ENCODE measurements at places on chromosomes 11 and 22.

DNA sequence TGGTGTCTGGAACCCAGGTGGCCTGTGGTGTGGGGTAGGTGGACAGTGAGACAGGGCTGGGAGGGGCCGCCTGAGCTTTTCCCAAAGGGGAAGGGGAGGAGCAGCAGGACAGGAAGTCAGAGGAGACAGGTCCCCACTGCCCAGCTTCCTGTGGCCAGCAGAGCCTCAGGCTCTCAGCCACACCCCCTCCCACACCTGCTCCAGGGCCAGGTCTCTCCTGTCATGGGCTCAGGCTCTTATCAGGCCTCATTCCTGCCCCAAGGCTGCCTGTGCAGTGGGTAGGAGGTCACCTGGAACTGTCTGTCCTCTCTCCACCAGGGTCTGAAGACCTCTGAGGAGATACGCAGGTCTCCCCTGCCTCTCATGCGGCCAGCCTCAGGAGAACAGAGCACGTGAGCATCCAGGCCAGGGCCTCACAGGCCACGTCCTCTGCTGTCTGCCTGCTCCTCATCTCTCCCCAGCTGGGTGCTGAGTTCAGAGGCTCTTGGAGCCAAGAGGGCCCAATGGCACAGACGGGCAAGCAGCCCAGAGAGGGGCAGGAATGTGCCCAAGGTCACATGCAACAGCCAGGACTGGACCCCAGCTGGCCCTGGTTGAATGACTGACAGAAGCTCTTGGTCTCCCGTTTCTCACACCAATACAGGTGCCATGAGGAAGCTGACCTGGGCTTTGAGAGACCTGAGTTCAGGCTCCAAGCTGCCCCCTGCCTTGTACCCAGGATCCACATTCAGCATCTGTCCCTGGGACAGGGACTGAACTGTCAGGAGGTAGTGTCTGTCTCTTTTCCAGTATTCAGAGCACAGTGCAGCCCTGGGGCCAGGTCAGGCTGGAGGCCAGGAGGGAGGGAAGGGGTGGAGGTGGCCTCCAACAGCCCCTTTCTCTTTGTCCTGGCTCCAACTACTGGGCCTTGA, 16.7 kb downstream of the STARD10 start:
- no peak for DNase-seq

GRCh38 chr11:128480665-128481064, 106.7 kb downstream of the ETS1 start:
- DNase-seq = no peak

DNA sequence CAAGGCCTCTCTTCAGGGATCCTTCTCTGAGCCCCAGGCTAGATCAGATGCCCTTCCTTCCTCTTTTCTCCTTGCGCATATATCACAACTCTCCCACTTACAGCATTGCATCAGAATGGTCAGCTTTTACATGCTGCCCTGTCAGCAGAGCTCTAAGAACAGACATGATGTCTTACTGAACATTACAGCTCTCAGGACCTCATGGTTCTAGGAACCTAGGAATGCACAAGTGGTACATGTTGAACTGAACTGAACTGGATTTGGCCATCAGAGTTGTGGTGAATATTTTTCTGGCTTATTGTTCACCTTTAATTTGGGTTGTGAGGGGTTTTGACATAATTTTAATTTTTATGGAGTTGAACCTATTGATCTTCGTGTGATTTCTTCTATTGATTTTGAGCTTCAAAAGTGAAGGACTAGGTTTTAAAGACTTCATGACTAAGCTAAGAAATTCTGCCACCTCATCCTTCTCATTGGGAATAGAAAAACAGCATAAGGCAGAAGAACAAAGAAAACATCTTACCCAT, 37.7 kb upstream of the SPON1 start:
- DNase-seq = no peak

DNA sequence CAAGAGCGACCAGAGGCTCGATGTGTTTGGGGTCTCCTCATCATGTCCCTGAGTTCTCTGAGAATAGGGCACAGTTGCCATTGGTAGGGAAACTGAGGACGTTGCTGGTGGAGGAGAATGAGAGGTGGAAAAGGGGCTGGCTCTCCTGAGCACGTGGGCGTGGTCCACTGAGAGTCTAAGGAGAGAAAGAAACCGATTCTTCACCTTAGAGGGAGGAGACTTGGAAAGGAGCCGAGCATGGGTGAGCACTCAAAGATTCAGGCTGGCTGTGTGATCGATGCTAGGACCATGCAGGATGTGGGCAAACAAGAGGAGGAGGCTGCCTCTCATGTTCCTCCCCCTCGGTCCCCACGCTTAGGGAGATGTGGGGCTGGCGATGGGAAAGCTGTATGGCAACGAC, 19.8 kb upstream of the TLCD5 start:
- DNase-seq = no peak

DNA sequence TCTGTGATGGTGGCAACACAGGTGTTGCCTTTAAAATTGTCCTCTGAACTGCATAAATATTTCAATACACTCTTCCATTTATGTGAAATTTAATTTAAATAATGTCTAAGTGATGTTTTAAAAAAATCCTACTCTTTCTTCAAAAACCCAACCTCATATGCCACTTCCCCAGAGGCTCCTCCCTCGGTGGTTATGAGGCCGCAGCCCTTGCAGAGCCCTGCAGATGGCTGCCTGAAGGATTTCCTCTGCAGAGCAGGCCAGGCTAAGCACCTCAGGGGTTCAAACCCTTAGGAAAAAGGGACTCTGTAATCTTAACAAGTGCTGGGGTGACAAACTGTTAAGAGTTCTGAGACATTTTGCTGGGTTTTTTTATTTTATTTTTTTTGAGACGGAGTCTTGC, 25.2 kb downstream of the MORC2 start:
- no peak for DNase-seq

- DNase-seq = no peak
Measured at GRCh38 chr11:11081288-11081687, 223.4 kb upstream of the ZBED5 start.

DNA sequence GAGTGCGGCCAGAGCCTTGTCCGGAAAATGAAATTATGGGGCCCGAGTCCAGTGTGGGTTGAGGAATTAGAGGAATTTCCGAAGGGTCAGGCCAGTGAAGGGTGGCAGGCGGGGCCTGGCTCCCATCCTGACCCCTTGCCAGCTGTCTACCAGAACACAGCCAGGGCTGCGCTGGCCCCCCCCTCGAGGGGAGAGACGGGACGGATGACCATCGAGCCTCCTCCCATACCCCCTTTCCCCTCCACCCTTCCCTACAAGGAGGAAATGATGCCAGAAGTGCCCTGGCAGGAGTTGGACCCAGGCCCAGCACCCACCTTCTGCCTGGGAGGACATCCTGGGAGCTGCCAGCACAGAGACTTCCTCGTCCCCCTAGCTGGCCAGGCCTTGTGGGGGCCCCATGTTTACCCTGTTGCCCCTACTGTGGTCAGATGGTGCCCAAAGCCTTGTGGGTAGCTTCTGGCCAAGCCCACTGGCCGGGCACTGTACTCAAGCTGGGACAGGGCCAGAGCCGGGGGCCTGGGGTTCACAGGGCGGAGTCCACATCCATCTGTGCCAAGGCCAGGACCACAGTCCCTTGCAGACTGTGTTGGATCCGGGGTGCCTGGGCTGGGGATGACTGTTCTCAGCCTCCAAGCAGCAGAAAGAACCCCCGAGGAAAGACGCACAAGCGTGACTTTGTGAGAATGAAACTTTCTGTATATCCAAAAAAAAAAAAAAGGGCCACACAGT, 20.8 kb downstream of the ARVCF start:
- no peak for DNase-seq

DNA sequence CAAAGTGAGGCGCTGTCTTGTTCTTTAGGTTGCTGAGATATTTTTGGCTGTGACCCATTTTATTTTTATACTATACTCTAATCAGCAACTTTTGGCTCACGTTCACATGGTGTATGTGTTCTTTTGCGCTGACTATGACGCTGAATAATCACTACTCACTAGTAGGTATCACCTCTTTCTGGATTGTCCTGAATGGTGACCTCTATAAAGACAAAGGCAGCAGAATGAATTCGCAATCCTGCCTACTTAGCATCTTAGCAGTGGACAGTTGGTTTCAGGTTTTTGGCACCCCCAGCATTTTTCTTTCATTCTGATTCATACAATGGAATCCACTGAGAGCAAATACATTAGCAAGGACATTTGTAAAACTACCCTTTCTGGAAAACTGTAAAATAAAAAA, 351.3 kb downstream of the JRKL start:
- DNase-seq = no peak

DNA sequence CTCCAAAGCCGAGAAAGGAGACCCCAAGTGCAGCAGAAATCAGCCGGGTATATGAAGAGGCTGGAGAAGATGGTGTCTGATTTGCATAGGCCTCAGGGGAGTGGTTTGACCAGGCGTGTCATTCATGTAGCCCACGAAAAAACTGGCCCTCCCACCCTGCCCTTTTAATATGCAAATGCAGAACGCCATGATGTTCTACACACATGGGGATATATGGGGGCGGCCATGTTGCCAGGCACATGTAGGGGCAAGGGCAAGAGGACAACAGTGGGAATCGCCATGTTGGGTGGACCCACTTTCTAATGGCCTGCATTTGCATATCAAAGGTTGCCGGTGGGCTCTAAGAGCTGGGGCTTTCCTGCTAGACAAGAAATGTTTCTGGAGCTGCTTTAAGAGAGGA, 86.4 kb downstream of the ISX start:
- DNase-seq = no peak

- peak; percentile 93 for DNase-seq
Measured at GRCh38 chr11:120210626-120211521, at the start of gene OAF. TSS of gene OAF (plus strand) at chr11:120211032. CDS start at chr11:120211280, 248 bp downstream.

DNA sequence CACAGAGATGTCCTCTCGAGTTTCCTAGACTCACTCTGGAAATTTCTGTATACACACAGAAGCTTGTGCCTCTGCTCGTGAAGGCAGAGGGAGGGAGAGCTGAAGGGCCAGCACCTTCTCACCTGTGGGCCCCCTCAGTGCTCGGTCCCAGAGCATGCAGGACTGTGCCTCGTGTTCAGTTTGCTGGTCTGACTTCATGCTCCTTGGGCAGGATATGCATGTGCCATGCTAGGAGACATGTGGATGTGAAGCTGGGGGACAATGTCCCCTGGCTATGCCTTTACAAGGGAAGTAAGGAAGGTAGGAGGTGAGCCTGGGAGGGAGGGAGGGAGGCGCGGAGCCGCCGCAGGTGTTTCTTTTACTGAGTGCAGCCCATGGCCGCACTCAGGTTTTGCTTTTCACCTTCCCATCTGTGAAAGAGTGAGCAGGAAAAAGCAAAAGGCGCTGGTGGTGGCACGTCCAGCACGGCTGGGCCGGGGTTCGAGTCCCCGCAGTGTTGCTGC, 22.6 kb downstream of the NEAT1 start:
- no peak for DNase-seq

GRCh38 chr22:46023558-46023981, 46.6 kb upstream of the WNT7B start:
- DNase-seq = no peak

- no peak for DNase-seq
Measured at GRCh38 chr11:65891219-65892136, 1.0 kb downstream of the CCDC85B start.

- no peak for DNase-seq
Measured at GRCh38 chr22:44405661-44406060, 92.4 kb downstream of the RTL6 start.

- DNase-seq = no peak
Measured at GRCh38 chr22:48044487-48045060, 1282.1 kb downstream of the TBC1D22A start.

GRCh38 chr11:56271092-56271491, 2.9 kb upstream of the OR5T1 start:
- DNase-seq = no peak

DNA sequence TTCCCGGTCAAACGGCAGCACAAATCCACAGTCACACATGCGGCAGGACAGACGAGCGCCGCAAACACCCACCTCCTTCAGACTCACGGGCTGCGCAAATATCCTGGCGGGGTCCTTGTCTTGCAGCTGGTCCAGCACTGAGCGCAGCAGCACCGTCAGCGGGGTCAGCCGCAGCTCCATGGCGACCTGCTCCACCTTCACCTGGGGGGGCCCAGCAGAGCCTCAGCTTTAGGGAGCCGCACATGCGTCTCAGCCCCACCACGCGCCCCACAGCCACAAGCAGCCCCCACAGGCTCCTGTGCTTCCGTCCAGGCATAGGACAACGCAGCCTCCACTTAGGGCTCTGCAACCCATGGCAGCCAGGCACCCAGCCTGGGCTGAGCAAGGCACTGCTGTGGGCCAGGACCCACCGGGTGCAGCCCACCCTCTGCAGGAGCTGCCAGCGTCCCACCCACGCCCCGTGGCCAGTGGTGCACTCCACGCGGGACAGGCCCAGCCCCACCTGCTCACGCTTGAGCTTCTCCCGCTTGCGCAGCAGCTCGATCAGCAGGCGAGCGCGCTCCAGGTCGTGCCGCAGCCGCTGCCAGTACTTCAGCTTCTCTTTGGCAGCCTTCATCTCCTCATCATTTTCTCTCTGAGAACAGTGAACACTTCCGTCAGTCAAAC, 29.1 kb downstream of the BRD1 start:
- DNase-seq = no peak

GRCh38 chr11:9923280-9923679, 259.4 kb downstream of the SWAP70 start:
- no peak for DNase-seq

DNA sequence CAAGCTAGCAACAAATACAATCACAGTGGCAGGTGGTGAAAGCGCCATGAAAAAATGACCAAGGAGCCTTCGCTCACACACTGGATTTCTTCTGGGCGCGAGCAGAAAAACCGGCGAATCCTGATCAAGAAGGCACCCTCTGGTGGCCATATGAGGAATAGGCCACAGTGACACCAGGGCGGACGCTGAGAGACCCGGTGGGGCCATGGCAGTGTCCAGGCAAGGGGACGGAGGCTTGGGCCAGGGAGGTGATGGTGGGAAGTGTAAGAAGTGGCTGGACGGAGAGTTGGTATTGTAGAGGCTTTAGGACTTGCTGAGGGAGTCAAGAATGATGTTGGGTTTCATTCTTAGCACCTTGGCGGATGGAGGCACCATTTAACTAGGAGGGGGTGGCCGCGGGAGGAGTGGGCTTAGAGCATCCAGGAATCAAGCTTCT, 16.9 kb upstream of the RAC2 start:
- DNase-seq = peak; percentile 73

GRCh38 chr11:6258571-6259081, 1.0 kb upstream of the CCKBR start:
- no peak for DNase-seq

DNA sequence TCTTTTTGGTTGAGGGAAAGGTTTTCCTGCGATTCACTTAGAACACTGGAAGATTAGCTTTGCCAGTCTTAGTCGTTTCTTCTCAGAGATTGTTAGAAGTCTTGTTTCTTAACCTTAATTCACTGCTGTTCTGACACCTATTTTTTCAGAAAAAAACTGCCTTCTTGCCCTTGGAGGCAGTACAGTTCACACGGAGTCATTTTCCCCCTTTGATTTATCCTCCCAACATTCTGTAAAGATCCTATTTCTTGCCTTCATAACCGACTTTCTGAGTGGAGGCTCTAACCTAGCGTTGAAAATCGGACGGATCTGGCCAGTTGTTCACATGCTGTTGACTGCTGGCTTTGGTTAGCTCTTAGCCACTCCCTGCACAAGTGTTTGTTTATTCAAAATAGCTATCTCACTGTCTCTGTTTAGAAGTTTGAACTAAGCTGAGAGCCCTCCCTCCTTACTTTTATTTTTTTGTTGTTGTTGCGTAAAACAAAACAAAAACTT, 737 bp downstream of the BCL2L13 start:
- DNase-seq = peak; percentile 70

GRCh38 chr22:22478470-22478869, 30.1 kb downstream of the ZNF280B start:
- DNase-seq = no peak

Data from GM20000 (cell line).